ENCODE measurements at places on chromosomes 2 and 18.

DNA sequence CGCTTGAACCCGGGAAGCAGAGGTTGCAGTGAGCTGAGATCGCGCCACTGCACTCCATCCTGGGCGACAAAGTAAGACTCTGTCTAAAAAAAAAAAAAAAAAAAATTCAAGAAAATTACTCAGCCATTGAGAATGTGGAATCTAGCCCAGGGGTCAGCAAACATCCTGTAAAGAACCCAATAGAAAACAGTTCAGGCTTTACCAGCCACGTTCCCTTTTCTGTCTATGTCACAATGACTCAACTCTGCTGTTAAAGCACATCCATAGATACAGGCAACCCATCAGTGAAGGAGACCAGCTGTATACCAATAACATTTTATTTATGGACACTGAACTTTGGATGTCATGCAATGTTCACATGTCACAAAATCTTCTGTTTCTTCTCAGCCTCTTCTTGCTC, 435.6 kb upstream of the GYPC start:
- no peak for DNase-seq

DNA sequence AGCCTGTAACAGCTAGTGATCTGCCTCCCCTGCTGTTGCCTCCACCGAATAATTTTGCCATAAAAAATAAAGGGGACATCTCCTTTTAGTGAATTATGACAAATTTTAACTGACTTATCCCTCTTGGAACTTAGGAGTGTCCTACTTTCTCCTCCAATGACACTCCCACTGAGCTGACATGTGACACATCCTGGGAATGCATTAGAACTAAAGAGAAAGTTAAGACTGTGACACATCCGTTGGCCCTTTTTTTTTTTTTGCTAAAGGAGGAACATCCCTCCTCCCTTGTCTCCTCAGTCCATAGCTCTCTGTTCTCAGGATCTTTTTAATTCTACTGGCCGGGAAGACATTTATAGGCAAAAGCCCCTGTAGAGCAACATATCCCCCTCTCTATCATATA, 268.2 kb downstream of the NRXN1 start:
- DNase-seq, result no peak

- DNase-seq, result no peak
Observed at GRCh38 chr18:26526128-26526965, 22.0 kb downstream of the KCTD1 start.

GRCh38 chr2:204335451-204336058, 209.7 kb upstream of the PARD3B start:
- no peak for DNase-seq

DNA sequence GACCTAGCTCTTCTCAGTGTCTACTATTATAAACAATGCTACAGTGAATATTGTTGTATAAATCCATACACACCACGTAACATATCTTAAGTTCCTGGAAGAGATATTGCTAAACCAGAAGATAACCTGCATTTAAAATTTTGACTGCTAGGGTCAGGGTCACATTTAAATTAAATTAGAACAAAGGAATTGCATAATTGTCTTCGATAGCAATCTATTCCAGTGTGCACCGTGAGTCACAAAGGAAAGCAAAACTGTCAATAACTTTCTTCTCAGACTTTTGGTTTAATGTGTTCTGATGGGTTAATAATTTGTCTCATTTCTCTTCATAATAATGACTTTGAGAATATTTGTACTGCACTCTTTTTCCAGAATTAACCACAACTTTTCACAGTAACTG, 4.2 kb downstream of the GEN1 start:
- DNase-seq, result no peak

GRCh38 chr2:239831001-239831731, 194.0 kb downstream of the NDUFA10 start:
- DNase-seq, result no peak

DNA sequence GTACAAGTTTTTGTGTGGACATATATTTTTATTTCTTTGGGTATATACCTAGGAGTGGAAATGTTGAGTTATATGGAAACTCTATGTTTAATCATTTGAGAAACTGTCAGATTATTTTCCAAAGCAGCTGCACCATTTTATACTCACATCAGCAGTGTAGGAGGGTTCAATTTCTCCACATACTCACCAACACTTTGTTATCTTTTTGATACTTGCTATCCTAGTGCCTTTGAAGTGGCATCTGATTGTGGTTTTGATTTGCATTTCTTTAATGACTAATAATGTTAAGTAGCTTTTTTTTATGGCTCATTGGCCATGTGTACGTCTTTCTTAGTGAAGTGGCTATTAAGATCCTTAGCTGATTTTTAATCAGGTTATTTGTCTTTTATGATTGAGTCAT, 64.7 kb upstream of the SLC8A1 start:
- DNase-seq, result no peak

DNA sequence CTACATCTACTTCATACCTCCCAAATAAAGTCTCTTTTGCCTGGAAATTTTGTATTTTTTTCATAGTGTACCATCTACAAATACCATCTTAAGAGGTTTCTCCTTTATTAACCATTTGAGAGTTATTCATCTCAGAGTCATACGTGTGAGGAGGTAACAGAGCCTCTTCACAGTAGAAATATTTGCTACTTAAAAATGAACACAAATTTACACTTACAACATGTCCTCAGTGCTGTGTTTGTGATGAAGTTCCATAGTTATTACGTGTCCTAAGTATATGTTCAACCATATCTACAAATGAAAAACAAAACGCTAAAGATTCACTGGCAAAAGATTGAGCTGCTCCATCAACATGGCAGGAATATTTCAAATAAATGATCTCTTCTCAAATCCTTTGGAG, 48.5 kb upstream of the HNRNPA3 start:
- DNase-seq, result no peak

DNA sequence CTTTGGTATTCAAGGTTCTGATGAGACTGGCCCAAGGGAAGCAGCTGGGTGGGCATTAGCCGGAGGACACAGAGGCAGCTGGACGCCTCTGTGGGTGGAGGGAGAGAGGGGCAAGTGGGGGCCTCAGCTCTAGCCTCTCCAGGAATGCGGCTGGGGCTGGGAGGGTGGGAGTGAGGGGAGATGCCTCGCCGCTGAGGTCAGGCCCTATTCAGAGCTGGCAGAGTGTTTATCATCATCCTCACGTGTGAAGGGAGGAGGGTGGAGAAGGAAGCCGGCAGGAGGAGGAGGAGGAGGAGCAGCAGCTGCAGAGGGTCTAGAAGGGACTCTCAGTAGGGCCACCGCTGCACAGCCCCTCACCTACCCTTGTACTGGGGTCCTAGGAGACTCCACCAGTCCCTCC, 43.1 kb downstream of the TNS1 start:
- DNase-seq, result no peak

- no peak for DNase-seq
Observed at GRCh38 chr2:134482131-134482723, 228.4 kb downstream of the MGAT5 start.

- no peak for DNase-seq
Observed at GRCh38 chr2:9236045-9236344, 29.4 kb downstream of the ASAP2 start.

DNA sequence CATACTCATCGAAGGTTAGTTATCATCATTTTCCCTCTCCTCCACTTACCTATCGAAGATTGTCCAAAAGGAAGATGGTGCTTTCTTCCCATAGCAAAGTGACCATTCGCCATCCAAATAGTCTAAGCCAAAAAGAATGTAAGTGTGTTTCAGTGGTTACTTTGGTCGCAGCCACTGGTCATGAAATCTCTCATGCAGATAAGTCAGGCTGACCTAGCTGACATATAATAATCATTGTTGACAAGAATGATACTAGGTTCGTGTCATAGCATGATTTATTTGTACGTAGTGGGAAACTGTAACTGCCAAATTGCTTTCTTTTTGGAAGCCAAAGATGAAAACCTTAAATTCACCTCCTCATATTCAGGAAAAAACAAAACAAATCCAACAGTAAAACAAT, 89.6 kb upstream of the PMAIP1 start:
- DNase-seq, result peak; percentile 52

DNA sequence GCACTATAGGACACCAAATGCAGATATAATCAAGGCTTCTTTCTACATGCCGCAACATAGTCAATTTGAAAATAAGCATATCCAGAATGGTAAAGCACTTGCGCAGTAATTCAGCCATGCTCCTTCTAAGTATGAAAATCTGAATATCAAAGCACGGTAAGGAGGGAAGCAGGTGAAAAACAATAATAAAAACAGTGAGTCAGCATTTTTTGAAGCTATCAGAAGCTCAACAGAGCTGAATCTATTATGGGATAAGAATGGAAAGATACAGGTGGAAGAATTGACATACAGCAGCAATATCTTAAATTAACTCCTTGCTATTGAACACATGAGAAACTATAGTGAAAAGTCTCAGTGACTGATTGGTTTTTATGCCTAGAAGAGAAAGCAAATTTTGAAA, 266.3 kb downstream of the NRXN1 start:
- DNase-seq, result no peak

- no peak for DNase-seq
Observed at GRCh38 chr2:2735041-2735440, 404.0 kb upstream of the MYT1L start.

DNA sequence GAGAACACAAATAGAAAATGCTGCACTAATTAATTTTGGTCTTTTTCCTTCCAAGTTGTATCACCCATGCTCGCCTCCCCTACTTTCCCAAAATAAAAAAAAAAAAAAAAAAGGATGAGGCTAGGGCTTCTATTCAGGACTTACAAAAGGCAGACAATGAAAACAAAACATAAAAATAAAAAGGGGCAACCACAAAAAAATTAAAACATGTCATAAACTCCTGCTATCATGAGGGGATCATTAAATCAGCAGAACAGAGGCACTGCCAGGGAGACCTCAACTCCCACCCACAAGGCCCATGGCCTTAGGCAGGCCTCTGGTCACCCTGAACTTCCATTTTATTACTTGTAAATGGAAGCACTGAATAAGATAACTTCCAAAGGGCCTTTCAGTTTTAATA, 23.3 kb downstream of the EPB41L3 start:
- no peak for DNase-seq

DNA sequence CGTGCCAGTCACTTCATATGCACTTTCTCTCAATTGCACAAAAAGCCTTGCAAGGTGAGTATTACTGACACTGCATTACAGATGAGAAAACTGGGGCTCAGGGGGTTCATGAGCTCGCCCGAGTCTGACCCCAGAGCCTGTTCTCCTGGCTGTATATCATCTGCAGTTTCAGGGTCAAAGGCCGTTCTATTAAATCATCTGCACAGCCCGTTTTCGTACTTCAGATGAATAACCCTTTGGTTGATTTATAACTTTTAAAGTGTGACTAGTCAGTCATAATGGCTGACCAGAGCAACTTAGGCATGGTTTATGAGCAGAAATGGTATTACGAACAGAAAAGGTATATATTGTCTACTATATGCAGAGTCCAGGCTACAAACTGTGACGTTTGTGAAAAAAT, 35.3 kb upstream of the NPAS2 start:
- DNase-seq, result no peak

- no peak for DNase-seq
Observed at GRCh38 chr2:42300527-42300926, 60.5 kb downstream of the COX7A2L start.

- no peak for DNase-seq
Observed at GRCh38 chr2:106296182-106296815, 102.2 kb upstream of the UXS1 start.

GRCh38 chr2:39609917-39610316, 55.8 kb upstream of the TMEM178A start:
- no peak for DNase-seq

Measured in GM12865 (cell line).